ENCODE measurements at places on chromosomes 2 and 18.

DNA sequence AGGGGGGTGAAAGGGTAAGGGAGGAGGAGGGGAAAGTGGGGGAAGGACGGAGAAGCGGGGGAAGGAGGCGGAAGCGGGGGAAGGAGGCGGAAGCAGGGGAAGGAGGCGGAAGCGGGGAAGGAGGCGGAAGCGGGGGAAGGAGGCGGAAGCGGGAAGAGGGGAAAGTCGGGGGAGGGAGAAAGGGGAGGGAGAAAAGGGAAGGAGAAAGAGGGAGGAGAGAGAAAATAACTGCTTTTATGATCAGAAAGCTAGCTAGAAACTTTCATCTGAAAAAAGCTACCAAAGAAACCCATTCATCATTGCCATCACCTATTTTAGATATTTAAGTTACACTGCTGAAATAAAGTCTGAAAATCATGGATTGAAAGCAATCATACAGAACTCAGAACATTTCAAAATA is 72.5 kb downstream of the USP34 start:
- no peak for DNase-seq

GRCh38 chr2:68057658-68058396 is 5.0 kb downstream of the C1D start:
- no peak for DNase-seq

DNA sequence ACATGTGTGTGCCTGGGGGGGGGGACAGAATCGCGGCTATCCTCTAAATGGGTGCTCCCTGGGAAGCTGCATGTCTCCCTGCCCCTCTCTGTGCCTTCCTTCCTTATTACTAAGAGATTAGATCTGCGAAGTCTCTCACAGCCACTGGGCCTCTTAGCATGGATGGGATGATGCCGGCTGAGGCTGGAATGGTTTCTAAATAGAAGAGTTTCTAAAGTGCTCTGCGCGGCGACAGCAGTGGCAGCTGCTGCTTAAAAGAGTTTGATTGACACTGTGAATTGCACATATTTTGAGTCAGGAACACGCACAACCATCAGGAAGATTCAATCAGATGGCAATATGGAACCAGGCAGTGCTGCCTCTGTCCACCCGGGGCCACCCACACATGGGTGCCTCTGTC is 163.8 kb downstream of the CLIP4 start:
- no peak for DNase-seq

- DNase-seq = no peak
Observed at GRCh38 chr2:223095207-223095606, 43.2 kb downstream of the KCNE4 start.

DNA sequence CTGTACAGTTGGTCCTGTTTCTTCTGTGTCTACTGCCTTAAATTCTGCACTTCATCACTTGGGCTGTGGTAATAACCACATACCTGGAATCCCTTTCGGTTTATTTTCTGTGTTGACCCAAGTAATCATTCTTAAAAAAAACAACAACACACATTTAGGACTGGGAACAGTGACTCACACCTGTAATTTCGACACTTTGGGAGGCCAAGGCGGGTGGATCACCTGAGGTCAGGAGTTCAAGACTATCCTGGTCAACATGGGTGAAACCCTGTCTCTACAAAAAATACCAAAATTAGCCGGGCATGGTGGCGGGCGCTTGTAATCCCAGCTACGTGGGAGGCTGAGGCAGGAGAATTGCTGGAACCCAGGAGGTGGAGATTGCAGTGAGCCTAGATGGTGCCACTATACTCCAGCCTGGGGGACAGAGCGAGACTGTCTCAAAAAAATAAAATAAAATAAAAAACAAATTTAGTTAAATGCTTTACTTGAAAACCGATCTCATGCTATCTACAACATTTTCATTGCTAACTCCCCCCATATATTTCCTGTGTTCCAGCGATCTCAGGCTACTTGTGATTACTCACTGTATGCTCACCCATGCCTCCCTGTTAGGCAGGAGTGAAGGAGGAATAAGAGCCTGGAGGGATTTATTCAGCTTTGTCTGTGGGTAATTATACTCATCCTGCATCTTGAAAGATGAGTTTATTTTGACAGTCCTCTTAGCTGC is 18.2 kb downstream of the ACSL3 start:
- DNase-seq = peak; percentile 53

- no peak for DNase-seq
Observed at GRCh38 chr2:157329524-157329923, 3.9 kb upstream of the ERMN start.

GRCh38 chr2:41741951-41742595 is 305.7 kb upstream of the PKDCC start:
- no peak for DNase-seq

DNA sequence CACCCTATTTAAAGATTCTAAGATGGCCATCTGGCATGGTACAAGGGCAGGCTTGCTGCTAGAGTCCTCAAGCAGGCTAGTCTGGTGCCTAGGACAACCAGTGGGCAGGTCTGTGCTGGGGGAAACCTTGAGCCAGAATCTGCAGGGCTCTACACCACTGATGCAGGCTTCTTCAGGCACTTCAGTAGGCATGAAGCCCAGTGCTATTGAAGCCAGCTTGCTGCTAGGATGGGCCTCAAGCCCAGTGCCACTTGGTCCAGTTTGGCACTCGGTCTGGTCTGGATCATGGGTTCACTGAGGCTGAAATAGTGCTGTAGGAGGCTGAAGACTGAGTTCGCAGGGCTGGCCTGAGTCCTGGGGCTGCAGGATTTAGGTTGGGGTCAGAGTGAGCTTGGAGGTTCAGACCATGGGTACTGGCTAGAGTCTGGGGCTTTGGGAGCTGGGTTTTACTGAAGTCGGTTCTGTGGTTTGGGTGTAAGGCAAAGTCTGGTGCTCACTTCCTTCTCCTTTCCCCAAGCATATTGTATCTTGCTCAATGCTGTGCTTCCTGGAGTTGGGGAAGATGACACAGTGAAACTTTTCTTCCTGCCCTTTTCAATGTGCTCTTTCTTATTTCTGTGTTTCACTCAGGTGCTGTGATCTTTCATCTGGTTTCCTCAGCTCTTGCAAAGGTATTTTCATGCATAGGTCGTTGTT is 41.2 kb downstream of the SP100 start:
- no peak for DNase-seq

GRCh38 chr2:199485732-199486335 is 28.1 kb upstream of the SATB2 start:
- DNase-seq = peak; percentile 83

DNA sequence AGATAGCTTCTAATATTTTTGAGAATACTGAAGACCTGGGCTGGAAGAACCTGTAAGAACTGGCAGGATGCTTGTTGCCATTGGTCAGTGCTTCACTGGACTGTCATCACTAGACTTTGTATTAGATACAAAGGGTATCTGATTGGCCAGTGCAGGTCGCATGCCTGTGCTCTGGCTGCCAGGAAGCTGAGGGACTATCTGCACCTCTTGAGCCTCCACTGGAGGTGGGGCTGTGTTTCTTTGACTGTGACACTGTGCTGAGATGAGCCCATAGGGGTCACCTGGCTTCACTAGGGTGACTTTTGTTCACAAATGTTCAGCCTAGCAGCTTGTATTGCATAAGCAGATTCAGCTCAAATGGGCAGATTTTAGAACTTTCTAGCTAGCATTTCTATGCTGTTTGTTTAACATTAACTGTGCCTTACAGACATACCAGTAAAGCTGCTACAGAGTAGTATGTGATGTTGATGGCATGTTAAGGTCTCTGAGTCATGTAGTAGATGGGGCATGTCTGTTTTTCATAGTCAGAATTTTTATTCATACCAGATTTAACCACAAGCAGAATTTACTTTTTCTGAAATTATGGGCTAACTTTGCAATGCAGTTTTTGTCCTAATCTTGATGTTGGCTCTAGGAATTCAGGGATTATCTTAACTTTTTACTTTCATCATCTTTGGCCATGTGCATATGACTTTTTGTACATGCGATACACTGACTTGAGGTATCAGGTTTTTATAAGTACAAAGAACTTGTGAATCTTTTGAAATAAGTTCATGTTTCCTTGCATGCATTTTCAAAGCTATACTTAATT is 56.1 kb downstream of the RHBDD1 start:
- no peak for DNase-seq

DNA sequence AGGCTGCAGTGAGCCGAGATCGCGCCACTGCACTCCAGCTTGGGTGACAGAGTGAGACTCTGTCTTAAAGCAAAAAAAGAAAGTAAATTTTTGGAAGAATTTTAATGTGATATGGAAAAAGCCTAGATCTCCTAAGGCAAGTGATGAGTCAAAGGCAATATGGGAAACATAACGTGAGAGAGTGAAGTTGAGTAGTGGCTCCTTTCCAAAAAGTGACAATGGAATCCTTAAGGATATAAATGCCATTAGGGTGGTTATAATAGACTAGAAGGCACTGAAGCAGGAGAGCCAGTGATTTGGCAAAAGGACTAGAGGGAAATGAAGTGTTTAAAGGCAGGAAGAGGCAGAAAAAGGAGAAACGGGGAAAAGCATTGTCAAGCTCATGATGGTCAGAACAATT is 25.6 kb downstream of the ARHGAP28 start:
- peak; percentile 25 for DNase-seq

GRCh38 chr2:9753665-9754531 is 89.4 kb upstream of the TAF1B start:
- DNase-seq = no peak

All from A172 (cell line).